Activated T-helper 1 cell treated with anti-CD3 and anti-CD28 coated beads, Interleukin-2, amount 50 U/mL, for 16 hours (primary cell): ENCODE measurements at places on chromosomes 3 and 15.

DNA sequence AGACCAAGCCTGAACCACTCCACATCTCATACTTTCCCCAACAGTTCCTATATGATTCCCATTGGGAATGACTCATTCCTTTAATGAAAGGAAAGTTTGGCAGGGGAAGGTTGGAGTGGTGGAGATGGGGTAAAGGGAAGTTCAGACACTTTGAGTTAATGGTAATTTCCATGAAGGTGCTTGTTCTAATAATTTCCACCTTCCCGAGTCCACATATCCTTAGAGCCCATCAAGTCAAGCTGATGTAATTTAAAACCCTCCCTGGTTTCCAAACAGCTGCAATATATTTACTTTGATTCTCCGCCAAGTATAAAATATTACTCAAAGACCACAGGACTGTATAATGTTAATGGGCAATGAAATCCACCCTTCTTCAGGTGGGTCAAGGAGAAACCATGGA is 95.0 kb upstream of the GALNT15 start:
- DNase-seq: no peak

DNA sequence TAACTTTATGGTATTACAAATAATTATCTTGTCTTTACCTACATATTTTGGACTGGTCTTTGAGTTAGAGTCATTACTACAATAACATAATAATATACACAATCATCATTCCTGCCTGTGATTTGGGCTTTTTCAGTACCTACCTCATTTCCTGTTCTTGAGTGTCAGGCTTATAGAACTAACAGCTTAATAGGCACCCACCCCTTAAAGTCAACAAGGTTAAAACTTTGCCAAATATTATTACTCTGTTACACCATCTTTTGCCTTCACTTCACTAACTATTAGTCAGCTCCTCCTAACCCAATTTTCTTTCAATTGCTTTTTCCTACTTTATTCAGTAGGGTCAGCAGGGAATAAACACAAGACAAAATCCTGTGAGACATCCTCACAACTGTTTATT is 488.7 kb upstream of the AGTR1 start:
- DNase-seq: no peak

DNA sequence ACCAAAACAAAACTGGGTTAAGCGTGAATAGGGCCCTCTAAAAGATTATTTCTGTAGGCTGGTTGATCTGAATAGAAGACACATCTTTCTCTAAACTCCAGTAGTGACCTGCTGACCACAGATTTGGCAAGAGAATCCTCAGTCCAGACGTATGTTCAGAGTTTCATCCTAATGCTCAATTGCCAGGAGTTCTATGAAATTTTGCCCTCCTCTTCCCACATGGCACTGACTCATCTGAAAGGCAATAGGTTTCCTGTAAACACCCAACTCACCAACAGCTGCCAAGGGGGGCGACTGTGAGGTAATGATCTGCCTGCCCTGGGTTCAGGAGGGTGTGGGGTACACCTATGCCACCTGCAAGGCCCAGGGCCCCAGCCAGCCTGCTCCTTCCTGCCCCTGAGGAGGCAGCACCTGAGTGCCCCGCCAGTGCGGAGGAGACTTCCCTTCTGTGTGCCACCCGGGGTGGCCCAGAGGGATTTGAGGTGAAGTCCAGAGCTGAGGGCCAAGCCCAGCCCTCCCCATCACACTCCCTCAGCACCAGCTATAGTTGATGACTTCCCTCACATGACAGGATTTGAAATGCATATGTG is 8.4 kb upstream of the PLA2G4D start:
- no peak for DNase-seq

DNA sequence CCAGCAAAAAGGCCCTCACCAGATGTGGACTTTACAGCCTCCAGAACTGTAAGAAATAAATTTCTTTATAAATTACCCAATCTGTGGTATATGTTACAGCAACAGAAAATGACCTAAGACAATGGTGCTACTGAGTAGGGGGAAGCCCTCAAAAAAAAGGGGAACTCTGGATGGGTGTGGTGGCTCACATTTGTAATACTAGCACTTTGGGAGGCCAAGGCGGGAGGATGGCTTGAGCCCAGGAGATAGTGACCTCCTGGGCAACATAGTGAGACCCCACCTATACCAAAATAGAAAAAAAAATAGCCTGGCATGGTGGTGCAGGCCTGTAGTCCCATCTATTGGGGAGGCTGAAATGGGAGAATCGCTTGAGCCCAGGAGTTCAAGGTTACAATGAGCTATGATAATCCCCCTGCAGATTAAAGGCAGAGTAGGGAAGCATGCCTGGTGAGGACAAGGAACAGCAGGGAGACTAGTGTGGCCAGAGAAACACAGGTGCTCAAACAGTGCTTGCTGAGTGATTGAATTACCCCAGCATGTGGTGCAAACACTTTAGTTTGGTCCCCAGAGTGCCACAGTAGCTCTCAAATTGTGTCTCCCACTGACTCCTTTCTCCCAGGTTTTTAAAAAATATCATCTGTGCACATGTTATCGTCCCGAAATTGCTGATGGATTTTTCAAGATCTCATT is 13.9 kb upstream of the USP3 start:
- DNase-seq: no peak

DNA sequence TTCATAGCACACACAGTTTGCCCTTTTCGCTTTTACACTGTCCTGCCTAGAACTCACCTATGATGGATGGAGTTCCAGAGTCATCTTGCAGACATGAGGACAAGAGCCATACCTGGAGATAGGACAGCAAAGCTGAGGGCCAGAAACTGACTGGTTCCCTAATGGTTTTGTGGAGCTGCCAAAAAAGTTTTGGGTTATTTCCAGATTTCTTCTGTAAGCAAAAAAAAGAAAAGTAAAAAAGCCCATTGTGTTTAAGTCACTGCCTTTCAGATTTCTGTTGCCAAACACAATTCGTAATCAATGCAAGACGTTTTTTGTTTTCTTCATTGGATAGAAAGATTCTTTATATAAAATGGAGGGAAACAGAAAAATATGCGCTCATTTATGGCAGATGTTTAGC is 42.4 kb upstream of the KY start:
- DNase-seq: no peak

GRCh38 chr3:175304404-175304803 is 445.3 kb downstream of the NAALADL2 start:
- no peak for DNase-seq

GRCh38 chr3:4834403-4834866 is 144.8 kb upstream of the BHLHE40 start:
- DNase-seq: peak; percentile 40

DNA sequence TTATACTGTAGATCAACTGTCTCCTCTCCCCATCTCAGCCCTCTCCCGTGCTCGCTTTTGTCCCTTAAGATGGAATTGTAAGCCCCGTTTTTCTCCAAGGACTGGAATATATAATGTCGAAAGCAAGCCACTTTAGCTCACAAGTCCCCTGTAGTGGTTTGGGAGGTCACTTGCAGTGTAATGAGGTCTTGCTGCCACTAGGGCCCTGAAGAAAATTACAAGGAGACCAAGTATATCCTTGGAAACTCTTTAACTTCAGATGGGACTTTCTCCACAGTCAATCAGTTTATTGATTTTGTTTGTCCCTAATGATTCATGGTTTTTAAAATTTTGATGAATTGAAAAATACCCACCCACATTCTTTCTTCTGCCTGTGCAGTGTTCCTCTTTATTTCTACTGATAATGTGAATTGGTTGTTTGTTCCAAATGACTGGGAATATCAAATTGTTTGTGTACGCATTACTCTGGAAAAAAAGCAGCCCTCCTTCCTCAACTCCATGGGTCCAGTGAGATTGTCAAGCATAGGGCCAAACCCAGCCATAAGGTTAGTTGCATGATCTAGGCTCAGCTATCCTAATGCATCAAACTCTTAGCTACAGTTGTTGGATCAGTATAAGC is 294.8 kb downstream of the MCTP2 start:
- no peak for DNase-seq

DNA sequence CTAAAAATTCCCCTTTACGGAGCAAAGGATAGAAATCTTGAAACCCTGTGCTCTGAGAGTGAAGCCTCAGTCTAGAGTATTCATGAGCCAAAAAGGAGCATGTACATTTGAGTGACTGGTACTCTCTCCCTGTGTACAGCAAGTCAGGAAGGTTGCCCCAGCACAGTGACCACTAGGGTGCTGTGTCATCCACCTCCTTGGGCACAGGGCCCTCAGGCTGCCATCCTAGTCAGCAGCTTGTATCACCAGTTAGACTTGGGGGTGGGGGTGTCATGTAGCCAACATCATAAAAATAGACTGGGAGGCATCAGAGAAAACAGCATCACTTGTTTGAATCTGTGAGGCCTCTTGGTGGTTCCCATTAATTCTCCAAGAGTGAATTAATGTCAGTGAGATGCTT is 12.0 kb downstream of the NME9 start:
- DNase-seq: no peak

DNA sequence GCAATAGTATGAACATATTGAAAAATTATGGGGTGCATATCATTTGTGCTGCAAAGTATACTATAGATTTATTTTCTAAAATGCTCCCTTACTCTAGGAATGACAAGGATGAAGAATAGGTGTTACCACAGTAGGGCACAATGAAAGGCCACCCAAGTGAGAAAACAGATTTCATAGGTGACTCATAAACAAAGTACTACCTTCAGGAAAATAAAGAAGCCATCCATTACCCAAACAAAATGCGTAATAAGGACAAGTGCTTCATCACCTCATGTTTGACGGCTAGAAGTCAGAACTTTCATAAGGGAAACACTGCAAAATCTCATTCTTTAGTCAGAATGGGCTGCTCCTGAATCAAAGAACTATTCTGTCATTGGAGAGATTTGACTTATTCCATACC is 116.6 kb downstream of the MFSD1 start:
- DNase-seq: no peak

- DNase-seq: no peak
These were observed 563.6 kb downstream of the NAALADL2 start for GRCh38 chr3:175422744-175423143.

GRCh38 chr15:47496343-47497185 is 220.7 kb upstream of the SEMA6D start:
- DNase-seq: no peak

DNA sequence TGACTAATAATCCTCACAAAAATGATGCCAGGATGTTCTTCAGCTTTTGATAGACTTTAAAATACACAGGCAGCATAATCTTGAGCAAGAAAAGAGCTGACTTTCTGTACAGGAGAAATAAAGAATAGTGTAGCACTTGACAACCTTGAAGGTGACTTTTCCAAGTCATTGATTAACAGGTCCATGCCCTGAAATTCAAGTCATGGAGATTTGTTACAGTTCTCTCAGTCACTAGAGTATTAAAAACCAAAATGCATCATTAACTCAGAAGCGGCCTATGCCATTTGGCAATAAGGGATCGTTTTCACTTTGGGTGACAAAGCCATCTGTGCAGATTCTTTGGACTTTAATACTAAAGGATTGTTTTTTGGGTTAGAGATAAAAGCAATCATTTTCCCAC is 692.7 kb upstream of the SGO1 start:
- no peak for DNase-seq

DNA sequence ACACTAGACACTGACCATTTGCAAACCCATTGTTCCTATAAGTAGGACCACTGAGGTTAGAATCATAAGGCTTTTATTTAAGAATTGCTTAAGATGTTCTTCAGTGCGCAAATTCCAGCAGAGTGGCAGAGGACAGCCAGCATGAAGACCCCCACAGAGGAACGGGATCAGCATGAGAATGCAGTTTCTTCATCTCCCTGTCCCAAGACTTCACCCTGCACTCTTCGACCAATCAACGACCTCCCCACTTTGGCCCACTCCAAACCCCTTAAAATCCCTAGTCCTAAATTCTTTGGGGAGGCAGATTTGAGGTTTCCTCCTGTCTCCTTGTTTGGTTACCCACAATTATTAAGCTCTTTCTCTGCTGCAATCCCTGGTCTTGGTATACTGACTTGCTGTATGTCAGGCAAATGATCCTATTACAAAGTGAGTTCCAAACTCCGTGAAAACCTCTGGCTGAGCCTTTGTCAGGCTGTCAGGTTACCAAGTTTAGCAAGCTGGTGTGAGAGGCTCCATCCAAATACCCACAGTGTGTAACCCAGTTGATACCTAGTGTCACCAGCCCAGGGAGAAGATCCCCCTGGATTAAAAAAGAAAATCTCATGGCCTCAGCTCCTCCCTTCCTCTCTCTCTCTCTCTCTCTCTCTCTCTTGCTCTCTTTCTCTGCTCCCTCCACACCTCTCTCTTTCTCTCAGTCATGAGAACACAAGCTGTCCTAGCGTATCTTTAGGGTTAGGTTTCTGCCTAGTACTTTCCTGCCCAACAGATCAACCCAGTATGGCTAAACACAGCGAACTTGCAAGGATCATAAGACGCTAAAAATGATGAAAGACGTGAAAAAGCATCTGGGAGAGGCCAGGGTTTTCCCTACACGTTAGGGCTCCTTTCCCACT is 15.8 kb upstream of the RBSN start:
- no peak for DNase-seq

DNA sequence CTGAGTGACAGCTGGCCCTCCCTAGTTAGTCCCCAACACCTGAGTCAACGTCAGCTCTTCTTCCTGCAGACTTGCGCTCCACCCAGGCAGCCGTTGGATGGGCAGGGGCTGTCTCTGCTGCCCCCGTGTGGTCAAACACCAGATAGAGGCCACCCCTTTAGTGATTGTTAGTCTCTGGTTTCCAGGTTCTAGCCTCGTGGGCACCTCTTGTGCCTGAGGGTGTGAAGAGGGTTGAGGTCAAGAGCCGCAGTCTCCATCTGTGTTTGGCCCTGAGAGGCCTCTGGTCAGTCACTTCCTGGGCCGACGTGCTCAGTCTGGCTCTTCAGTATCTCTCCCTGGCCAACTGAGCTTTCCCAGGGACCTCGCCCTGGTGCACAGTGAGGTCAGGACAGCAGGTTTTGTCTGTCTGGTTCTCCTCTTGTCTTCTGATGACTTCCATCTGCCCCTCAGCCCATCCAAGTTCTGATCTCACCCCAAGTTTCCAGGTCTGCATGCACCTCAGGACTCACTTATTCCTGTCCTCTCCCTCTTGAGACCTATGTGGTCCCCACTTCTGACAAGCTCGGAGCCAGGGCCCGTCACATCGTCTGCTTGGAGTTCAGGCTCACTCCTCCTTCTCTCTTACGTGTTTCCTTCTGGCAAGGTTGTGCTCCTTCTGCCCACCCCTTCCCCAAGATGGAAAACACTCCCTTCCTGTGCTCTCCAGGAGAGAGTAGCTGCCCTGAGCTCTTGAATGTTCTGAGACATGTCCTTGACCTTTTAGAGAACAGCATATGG is 20.9 kb downstream of the CD276 start:
- DNase-seq: peak; percentile 35

- no peak for DNase-seq
These were observed 10.6 kb downstream of the SRGAP3 start for GRCh38 chr3:9238721-9239295.

DNA sequence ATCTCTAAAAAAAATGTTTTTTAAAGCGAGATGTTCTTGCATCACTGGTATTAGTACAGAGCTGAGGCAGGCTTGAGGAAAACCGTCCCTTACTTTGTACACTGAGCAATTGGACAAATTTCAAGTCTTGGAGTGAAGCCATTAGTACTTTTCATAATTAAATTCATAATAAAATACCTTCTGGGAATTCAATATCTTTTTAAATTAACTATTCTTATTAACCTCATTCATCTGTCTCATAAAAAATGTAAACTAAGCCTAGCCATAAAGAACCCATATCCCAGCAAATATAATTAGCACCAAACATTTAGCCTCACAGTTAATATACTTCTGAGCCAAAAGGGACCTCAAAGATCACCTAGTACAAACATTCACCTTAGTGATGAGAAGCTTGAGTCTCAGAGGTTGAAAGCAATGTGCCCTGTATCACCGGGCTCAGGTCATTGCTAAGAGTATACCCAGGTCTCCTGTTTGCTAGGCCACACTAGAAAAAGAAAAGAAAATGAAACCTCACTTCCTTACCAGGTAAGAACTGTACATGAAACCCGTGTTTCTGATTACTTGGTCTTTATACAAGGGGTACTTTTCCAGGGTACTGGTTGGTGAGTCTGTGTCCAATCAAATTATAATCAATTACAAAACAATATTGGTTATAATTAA is 192.5 kb downstream of the ADAMTS9 start:
- no peak for DNase-seq
